ENCODE measurements at places on chromosomes 11 and 22. TPM values are rescaled to one million over a fixed set of nuclear protein-coding genes. Genes with fewer than 3 reads are reported as not detected.

DNA sequence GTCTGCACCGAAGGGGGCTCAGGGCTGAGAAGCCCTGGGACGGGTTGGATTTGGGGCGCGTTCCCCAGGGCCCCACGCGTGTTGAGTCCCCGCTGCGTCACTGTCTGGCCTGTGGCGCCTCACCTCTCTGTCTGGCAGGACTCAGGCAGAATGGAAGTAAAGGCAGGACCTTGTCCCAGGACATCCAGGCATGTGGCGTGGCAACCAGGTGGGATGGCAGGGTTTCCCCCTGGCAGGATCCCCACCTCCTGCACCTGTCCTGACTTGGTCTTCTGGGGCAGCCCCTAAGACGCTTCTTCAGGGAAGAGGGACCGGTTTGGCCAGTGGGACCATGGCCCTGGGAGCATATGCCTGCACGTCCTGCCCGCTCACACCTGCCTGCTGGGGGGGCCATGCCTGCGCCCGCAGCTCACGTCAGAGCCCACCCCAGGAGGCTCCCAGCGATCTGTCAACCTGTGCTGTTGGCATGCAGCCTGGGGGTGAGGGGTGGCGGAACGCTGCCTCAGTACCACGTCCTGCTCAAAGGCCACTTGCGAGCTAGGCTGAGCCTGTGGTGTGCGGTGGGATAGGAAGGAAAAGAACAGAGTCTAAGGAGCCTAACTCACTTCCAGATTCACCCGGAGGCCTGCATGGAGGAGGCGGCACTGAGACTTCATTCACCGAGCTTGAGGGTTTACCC lies 72.7 kb downstream of the KCNQ1 start:
- H3K36me3 ChIP-seq, result no peaks in the 10 kb centered on the region
- no peaks in the 10 kb centered on the region for H3K4me1 ChIP-seq
- H3K27ac ChIP-seq, result no peak overlapping the region
- H3K4me3 ChIP-seq, result no peak overlapping the region
- peaks cover 5% of the 10 kb centered on the region for H3K27me3 ChIP-seq

Gene DNAJB7
- total RNA-seq, result not detected

- DNase-seq, result no peak
- H3K27ac ChIP-seq, result no peak overlapping the region
- H3K27me3 ChIP-seq, result peaks cover 2% of the 10 kb centered on the region
- H3K4me1 ChIP-seq, result peaks cover 17% of the 10 kb centered on the region
- H3K4me3 ChIP-seq, result no peak overlapping the region
Observed at GRCh38 chr22:27045103-27045947, 387.9 kb downstream of the MIAT start.

- no peak overlapping the region for H3K27ac ChIP-seq
- H3K27me3 ChIP-seq, result peaks cover 4% of the 10 kb centered on the region
- no peak for DNase-seq
- H3K36me3 ChIP-seq, result no peaks in the 10 kb centered on the region
- H3K4me3 ChIP-seq, result no peak overlapping the region
- H3K4me1 ChIP-seq, result peaks cover 18% of the 10 kb centered on the region
Observed at GRCh38 chr22:33897448-33897835, 22.8 kb downstream of the LARGE1 start.

GRCh38 chr22:32660292-32660691 lies 141.2 kb upstream of the TIMP3 start:
- H3K27ac ChIP-seq, result no peak overlapping the region
- no peaks in the 10 kb centered on the region for H3K4me1 ChIP-seq
- no peaks in the 10 kb centered on the region for H3K36me3 ChIP-seq
- H3K27me3 ChIP-seq, result peaks cover 4% of the 10 kb centered on the region

DNA sequence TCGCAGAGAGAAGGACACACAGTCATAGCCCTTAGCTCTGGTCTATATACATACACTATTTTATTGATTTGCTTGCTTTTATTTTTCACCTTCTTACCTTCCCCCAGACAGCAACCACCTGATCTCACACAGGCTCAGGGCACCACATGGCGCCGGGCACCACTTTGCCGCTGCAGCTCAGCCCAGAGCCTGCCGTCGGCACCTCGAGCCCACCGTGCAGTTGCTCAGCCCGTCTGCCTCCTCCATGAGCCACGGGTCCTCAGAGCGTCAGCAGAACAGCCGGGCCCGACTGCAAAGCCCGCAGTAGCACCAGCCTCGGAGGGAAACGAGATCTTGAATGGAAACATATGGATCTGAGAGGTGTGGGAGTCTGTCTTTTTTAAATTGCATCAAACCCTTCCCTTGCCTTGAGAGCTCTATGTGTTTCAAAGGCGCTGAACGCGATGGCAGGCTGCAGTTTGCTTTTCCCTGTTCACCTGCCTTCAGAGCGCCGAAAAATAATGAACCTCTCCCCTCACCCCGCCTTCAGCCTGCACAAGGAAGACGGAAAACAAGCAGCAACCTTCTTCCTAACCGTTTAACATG lies 505.4 kb downstream of the MN1 start:
- peaks cover 36% of the 10 kb centered on the region for H3K4me1 ChIP-seq
- H3K4me3 ChIP-seq, result no peak overlapping the region
- H3K27me3 ChIP-seq, result peaks cover 7% of the 10 kb centered on the region
- H3K36me3 ChIP-seq, result no peaks in the 10 kb centered on the region
- no peak for DNase-seq

Gene B4GALNT4
- total RNA-seq, result 14.9 TPM

DNA sequence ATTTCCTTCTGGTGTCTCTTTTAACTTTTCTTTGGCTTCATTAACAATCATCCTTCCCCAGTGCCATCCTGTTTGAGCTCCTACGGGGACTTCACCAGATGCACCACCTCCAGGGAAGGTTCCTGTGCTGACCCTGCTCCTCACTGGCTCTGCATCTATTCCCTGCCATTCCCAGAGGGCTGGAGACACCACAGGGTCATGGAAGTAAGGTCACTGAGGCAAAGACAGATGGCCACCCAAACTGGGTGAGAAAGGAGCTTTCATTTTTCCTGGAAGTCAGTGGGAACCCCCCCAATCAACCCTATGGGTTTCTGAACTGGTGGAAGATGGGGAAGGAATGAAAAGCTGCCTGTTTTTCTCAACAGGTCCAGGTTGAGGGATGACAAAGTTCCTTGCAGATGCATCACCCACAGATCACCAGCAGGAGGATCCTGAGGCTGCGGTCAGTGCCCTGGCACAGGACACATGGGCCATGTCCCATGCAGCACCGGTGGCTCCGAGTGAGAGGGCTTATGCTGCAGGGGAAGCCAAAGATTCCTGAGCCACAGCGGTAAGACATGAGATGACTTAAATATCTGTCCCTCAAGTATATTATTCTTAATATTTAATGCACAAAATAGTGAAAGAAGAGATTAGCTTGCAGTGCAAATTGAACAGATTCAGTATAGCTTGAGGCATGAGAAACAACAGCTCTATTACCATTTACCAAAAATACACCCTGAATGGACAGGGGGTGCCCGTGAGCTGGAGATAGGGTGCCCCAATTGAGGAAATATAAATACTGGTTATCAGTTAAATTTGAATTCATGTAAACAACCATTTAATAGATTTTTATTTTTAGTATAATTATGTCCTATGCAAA lies 73.0 kb upstream of the VPREB1 start:
- no peak overlapping the region for H3K4me3 ChIP-seq
- H3K4me1 ChIP-seq, result peaks cover 2% of the 10 kb centered on the region
- H3K27ac ChIP-seq, result no peak overlapping the region
- H3K36me3 ChIP-seq, result no peaks in the 10 kb centered on the region
- DNase-seq, result peak; percentile 55

Gene STK33
- 17.9 TPM for total RNA-seq

GRCh38 chr22:33786149-33786548 lies 134.1 kb downstream of the LARGE1 start:
- no peaks in the 10 kb centered on the region for H3K27me3 ChIP-seq
- no peak overlapping the region for H3K4me3 ChIP-seq
- peaks cover 7% of the 10 kb centered on the region for H3K36me3 ChIP-seq
- peaks cover 6% of the 10 kb centered on the region for H3K4me1 ChIP-seq
- no peak for DNase-seq

Gene USP35
- 26.0 TPM for total RNA-seq

GRCh38 chr11:118263695-118264568 lies at the start of gene MPZL2:
Gene MPZL2 (minus strand): TSS chr11:118264297. CDS start chr11:118264153, 144 bp downstream.
- peaks cover 6% of the 10 kb centered on the region for H3K4me1 ChIP-seq
- peaks cover 4% of the 10 kb centered on the region for H3K27me3 ChIP-seq
- no peaks in the 10 kb centered on the region for H3K36me3 ChIP-seq
- DNase-seq, result peak; percentile 15

Gene NUDT8
- 6.8 TPM for total RNA-seq

Gene KCNA4
- total RNA-seq, result 0.21 TPM

DNA sequence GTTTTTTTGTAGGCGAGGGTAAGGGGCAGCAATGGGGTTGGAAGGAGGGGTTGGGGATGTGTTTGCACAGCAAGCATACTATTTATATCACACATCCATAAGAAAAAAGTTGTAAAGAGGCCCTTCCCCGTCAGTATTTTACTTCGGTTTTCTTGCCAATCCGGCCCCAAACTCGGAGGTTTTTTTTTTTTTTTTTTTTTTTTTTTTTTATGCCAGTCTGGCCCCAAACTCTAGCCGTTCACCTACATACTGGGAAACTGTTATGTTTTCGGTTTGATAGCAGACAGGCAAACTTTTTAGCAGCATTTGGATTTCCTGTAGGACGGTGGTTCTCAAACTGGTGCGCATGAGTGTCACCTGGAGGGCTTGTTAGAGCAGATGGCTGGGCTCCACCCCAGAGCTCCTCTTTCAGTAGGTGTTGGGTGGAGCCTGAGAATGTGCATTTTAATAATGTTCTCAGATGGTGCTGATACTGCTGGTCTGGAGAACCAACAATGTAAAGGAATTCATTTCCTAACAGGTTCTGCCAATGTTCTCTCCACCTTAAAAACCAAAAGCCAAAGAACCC lies 76.5 kb upstream of the ZBED5 start:
- peak overlapping the region; percentile 28 for H3K27ac ChIP-seq
- peak overlapping the region; percentile 85 for H3K4me3 ChIP-seq
- no peaks in the 10 kb centered on the region for H3K36me3 ChIP-seq
- H3K27me3 ChIP-seq, result peaks cover 4% of the 10 kb centered on the region
- no peak for DNase-seq

GRCh38 chr11:19679952-19680828 lies 32.4 kb upstream of the NAV2 start:
- no peak for DNase-seq
- no peak overlapping the region for H3K4me3 ChIP-seq
- peaks cover 5% of the 10 kb centered on the region for H3K27me3 ChIP-seq
- peak overlapping the region; percentile 61 for H3K27ac ChIP-seq
- H3K36me3 ChIP-seq, result no peaks in the 10 kb centered on the region
- H3K4me1 ChIP-seq, result peaks cover 32% of the 10 kb centered on the region

Gene MPPED1
- 0.18 TPM for total RNA-seq

- peaks cover 2% of the 10 kb centered on the region for H3K27me3 ChIP-seq
- H3K4me1 ChIP-seq, result peaks cover 7% of the 10 kb centered on the region
- no peak overlapping the region for H3K27ac ChIP-seq
- no peak for DNase-seq
- no peaks in the 10 kb centered on the region for H3K36me3 ChIP-seq
- H3K4me3 ChIP-seq, result no peak overlapping the region
Observed at GRCh38 chr22:36184433-36185025, 17.1 kb downstream of the APOL4 start.

Gene YAP1
- total RNA-seq, result 158 TPM

DNA sequence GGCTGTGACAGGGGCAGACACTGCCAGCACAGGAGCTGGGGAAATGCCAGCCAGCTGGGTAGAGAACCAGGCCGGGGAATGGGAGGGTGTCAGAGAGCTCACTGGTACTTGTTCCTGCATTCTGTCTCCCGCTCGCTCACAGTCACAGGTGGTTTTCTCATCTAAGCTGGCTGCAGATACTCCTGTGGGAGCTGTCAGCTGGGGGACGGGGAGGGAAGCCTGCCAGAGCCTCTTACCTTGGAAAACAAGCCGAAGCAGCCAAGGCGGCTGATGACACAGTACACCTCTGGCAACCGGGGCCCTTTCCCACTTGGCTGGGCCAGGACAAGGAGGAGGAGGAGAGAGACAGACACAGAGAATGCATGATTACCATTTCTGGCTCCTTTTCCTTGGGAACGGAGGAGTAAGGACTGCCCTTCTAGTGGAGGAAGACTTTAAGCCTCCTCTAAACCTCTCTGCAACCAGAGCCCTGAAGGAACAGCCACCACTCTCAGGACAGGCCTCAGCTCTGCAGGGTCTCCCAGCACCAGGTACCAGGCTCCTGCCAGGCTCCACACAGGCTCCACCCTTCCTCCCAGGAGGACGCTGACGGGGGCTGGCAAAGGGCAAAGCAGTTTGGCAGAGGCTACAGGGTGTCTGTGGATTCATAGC lies 25.1 kb downstream of the RPL27A start:
- no peak overlapping the region for H3K27ac ChIP-seq
- DNase-seq, result no peak
- H3K4me1 ChIP-seq, result peaks cover 36% of the 10 kb centered on the region
- H3K27me3 ChIP-seq, result peaks cover 18% of the 10 kb centered on the region

Gene PGR
- not detected for total RNA-seq

DNA sequence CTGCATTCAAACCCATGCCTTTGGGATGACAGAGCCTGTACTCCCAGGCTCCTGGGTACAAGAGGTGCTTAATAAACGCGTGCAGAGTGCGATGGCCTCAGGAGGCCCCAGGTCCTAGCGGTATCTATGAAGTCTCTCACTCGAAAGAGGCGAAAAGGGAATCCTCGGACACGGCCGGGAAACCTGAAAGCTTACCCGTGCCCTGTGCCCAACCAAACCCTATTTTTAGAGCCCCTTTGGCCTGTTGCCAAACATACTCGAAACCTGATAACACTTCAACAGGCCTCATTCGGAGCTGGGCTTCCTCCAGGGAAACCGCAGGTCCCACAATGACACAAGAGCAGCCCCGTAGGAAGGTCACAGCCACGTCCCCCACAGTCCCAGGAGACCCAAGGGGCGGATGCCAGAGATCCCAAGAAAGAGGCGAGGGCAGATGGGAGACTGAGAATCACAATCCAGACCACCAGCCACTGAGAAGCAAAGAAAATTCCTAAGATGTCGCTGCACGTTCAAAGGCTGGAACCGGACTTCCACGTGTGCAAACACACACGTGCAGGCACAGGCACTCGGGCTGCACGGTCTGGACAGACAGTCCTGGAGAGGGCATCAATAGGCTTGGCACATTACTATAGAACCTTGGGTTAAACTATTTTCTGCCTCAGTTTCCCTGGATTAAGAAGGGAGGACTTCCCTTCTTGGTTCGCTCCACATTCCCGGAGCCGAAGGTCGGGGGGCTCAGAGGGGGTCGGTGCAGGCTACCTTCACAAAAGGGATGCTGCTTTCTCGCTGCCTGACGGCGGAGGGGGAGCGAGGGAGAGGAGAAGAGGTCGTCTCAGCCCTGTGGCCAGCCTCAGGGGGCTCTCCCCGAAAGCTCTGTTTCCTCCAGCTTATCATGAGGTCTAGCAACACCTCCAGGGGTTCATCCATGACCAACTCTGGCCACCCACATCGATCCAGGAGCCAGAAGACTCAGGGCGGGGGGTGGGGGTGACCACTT lies 8.2 kb downstream of the PDGFB start:
- DNase-seq, result no peak
- H3K27ac ChIP-seq, result peak overlapping the region; percentile 92
- H3K4me3 ChIP-seq, result peak overlapping the region; percentile 82

GRCh38 chr22:45320357-45320976 lies 10.7 kb downstream of the FAM118A start:
- H3K27ac ChIP-seq, result no peak overlapping the region
- DNase-seq, result no peak
- peaks cover 9% of the 10 kb centered on the region for H3K27me3 ChIP-seq
- H3K4me3 ChIP-seq, result no peak overlapping the region
- H3K36me3 ChIP-seq, result peaks cover 23% of the 10 kb centered on the region
- H3K4me1 ChIP-seq, result peaks cover 11% of the 10 kb centered on the region
